ENCODE measurements at places on chromosomes 1 and 21.

GRCh38 chr1:78387871-78388270 is 102.9 kb upstream of the PTGFR start:
- no peak for DNase-seq

GRCh38 chr1:203096566-203096965 is 10.8 kb upstream of the MYOG start:
- DNase-seq, result no peak

DNA sequence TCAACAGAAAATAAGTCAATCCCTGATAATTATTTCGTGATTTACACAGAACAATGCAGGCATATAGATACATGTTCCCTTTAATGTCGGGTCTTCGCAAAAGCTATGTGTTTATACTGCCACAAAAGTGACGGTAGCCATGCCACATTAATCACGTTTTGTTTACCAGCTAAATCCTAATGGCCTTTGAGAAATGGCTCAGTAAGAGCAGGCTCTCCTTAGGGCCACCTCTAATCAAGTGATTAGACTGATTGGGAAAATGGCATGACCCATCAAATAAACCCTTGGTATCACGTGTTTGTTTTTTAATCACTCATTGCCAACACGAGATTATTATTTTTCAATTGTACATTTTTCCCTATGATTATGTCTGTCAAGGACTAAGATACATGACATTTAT is 102.0 kb upstream of the USP25 start:
- DNase-seq, result no peak

- no peak for DNase-seq
These were observed 33.0 kb downstream of the COP1 start for GRCh38 chr1:176174108-176174507.

- no peak for DNase-seq
These were observed at the start of gene MTMR11 for GRCh38 chr1:149936170-149936991. Gene MTMR11 (minus strand): TSS chr1:149936879. CDS start chr1:149936647, 232 bp downstream.

- DNase-seq, result no peak
These were observed 37.3 kb upstream of the STUM start for GRCh38 chr1:226511296-226511695.
